ENCODE measurements at places on chromosomes 1 and 21. TPM values are rescaled to one million over a fixed set of nuclear protein-coding genes. Genes with fewer than 3 reads are reported as not detected.

Gene NBPF6
- not detected for total RNA-seq

Gene STXBP3
- 48.4 TPM for total RNA-seq

DNA sequence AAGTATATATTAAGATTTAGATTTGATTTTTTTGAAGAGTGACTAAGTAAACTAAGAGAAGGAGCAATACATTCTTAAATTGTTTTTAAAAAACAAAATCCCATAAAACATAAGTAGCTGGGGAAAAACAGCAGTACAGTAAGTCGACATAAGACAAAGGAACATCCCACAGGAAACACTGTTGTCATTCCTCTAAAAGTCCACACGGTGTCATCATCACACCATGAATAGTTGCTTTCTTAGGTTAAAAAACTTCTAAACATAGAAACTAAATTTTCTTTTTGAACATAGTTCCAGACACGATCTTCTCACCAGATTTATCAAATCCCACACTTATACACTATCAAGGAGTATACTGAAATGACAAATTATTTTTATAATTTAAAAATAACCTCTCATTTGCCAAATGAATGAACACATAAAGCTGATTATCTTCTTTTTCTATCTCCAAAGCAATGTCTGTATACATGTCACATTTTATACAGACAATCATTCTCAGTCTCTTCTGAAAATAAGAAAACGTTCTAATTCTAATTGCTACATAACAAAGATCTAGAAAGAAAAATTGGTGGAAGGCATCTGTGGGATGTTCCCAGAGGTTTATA is 15.8 kb downstream of the ODF2L start:
- DNase-seq, result no peak
- no peaks in the 10 kb centered on the region for H3K27me3 ChIP-seq
- H3K36me3 ChIP-seq, result peaks cover 26% of the 10 kb centered on the region
- H3K27ac ChIP-seq, result no peak overlapping the region
- no peaks in the 10 kb centered on the region for H3K4me1 ChIP-seq
- H3K4me3 ChIP-seq, result no peak overlapping the region

DNA sequence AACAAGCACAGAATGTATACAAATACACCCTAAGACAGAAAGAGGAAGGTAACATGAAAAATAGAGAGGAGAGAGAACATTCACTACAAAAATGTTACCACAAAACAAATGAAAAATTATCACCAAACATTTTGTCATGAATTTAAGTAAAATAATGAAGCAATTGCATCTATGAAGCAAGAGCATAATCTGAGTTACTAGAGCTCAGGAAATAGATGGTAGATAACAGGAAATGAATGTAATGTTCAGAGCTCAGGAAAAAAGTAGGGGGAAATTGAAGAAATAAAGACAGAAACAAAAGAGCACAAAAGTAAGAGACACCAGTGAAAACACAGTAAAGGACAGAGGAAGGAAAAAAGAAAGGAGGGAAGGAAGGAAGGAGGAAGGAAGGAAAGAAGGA is 19.4 kb downstream of the SEC16B start:
- DNase-seq, result no peak
- peaks cover 3% of the 10 kb centered on the region for H3K27me3 ChIP-seq
- H3K4me3 ChIP-seq, result no peak overlapping the region

- no peak overlapping the region for H3K4me3 ChIP-seq
- H3K4me1 ChIP-seq, result peaks cover 15% of the 10 kb centered on the region
- no peaks in the 10 kb centered on the region for H3K27me3 ChIP-seq
- no peak for DNase-seq
- no peak overlapping the region for H3K27ac ChIP-seq
Measured at GRCh38 chr1:107357376-107357775, 216.5 kb downstream of the NTNG1 start.

DNA sequence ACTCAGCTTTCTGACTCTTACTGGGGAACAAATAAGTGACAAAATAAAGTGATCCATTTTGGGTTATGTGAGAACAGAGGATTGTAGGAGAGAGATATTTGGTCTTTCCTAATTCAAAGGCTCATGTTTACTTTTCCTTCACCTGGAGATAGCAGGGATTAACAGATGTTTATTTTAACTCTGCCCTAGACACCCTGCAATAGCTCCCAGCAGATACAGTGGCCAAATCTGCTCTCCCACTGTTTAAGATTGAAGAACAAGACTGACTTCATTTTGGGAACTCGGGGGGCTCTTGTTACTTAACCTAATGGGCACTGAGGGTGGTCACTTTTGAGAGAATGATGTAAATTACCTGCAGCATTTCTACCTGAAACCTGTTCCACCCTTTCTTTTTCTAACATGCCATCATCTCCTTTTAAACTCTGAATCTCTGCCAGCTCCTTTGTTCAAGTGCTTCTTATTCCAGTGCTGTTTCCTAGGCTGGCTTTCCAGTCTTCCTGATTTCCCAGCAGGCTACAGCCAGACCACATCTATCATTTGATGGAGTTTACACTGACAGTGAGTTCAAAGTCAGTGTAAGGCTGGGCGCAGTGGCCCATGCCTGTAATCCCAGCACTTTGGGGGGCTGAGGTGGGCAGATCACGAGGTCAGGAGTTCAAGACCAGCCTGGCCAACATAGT is 90.0 kb downstream of the SELENOF start:
- H3K4me1 ChIP-seq, result peaks cover 7% of the 10 kb centered on the region
- no peak overlapping the region for H3K27ac ChIP-seq
- no peaks in the 10 kb centered on the region for H3K27me3 ChIP-seq
- H3K36me3 ChIP-seq, result no peaks in the 10 kb centered on the region
- DNase-seq, result no peak
- no peak overlapping the region for H3K4me3 ChIP-seq
